ENCODE measurements at places on chromosomes 3 and 15.

- no peak for DNase-seq
These were observed 2.3 kb upstream of the TYRO3 start for GRCh38 chr15:41556677-41557076.

DNA sequence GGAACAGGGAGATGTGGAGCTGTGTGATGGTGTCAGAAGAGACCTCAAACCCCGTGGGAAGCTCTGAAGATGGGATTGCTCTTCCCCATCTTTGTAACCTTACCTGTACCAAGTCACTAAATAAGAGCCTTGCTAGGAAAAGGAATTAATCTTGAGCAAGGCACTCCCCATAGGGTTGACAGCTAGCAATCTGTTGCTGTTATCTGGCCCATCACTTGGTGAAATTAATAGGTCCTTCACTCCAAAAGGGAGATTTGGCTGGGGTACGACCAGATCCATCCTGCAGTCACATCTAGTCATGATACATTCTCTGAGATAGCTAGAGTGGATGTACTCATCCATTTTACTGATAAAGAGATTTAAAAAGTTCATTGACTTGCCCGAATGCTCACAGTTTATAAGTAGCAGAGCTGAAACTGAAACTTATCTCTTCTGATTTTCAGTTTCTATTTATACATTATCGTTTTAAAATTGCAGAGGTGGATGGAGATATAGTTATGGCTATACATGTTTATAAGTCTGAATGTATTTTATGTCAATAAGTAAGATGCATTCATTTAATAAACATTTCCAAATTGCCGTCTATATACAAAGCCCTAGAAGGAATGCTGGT lies 299.1 kb upstream of the MCTP2 start:
- no peak for DNase-seq

DNA sequence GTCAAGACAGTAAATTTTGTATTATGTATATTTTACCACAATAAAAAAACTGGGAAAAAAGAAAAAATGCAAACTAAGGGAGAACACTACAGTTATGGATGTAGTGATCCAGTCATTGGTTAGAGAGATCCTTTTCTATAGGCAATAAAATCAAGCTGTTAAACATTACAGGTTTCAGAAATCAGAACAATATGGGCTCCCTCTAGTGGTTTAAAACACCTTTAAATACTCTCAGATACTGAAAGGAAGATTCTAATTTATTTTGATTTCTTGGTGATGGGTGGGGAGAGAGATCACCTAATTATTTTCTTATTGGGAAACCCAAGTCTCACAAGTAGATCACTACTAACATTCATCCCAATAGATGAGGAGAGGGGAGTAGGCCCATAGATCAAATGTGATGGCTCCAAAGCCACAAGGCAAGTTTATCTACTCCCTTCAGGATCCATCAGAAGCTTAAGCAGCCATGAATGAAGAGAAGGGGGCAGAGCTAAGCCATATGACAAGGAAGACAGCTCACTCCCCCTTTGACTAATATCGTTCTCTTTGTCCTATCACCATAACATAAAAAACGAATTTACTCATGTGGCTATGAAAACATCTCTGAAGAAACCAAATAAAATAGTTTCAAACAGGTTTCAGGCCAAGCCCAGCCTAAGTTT lies 118.6 kb downstream of the ANO10 start:
- DNase-seq = no peak

DNA sequence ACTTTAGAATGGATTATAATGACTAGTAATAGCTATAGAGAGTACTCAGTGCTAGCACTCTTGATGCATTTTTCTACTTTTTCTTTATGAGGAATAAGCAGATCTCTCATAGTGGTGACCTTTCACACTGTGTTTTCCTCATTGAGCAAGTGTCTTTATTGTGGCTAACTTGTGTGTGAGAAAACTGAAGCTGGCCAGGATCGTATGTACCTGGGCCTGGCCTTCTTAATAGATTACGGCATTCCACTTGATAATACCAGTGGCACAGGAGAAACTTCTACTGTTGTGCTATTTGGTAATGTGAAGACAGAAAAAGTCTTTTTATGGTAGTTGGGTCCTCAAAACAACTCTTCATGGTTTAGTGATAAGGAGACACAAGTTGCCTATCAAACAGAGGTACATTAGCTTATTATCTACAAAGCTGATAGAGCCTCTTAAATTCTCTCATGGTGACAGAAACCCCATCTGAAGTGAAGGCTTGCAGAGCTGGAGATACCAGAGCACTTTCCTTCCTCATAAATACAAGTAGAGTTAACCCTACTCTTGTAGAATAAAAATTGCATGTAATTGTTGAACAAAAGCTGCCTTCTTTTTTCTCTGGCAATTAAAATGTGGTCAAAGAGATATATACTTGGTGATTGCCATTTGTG lies 64.6 kb downstream of the LYSMD4 start:
- DNase-seq = no peak

- DNase-seq = no peak
These were observed 75.8 kb upstream of the GATA2 start for GRCh38 chr3:128568602-128569490.

DNA sequence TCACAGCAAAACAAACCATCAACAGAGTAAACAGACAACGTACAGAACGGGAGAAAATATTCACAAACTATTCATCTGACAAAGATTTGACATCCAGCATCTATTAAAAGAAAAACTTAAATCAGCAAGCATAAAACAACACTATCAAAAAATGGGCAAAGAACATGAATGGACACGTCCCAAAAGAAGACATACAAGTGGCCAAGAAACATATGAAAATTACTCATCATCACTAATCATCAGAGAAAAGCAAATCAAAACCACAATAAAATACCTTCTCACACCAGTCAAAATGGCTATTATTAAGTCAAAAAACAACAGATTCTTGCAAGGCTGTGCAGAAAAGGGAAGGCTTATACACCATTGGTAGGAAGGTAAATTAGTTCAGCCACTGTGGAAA lies 13.7 kb upstream of the SERPINI2 start:
- no peak for DNase-seq

DNA sequence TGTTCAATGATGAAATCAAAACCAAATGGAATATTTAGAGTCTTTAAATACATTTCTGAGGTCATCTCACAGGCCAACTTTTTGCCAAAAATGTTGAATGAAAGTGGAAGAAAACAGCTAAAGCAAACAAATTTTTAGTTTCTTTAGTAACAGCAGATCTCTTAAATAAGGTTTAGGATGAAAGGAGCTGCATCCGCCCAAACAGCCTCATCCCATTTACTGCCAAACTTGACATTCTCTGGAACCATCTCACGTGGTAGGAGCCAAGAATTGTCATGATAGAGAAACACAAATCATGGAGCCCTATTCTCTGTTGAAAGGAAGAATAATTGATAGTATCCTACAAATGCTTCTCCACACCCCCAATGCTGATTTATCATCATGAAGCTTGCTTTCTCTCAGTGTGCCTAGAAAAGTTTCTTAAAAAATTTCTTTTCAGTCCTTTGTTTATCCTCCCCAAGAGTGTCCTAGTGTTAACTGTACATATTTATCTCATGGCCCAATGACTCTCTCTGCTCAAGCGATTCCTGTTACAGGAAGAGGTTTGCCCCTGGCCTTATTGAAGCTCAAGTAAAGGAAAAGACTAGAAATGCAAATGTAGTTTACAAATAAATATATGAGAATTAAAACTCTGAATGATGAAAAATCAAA lies 23.4 kb downstream of the SLC9A9 start:
- DNase-seq = no peak

DNA sequence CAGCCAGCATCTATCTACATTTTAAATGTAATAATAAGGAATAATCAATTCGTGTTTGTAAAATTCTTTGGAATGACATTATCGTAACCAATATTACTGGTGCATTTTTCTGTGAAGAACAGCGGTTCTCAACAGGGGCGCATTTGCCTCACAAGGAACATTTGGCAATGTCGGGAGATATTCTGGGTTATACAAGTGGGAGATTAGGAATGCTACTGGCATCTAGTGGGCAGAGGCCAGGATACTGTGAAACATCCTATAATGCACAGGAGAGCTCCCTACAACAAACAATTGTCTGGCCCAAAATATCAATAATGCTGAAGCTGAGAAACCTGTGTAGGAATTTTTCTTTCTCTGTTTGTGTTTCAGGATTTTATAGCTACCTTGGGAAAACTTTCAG lies 25.0 kb downstream of the ACP3 start:
- DNase-seq = no peak

DNA sequence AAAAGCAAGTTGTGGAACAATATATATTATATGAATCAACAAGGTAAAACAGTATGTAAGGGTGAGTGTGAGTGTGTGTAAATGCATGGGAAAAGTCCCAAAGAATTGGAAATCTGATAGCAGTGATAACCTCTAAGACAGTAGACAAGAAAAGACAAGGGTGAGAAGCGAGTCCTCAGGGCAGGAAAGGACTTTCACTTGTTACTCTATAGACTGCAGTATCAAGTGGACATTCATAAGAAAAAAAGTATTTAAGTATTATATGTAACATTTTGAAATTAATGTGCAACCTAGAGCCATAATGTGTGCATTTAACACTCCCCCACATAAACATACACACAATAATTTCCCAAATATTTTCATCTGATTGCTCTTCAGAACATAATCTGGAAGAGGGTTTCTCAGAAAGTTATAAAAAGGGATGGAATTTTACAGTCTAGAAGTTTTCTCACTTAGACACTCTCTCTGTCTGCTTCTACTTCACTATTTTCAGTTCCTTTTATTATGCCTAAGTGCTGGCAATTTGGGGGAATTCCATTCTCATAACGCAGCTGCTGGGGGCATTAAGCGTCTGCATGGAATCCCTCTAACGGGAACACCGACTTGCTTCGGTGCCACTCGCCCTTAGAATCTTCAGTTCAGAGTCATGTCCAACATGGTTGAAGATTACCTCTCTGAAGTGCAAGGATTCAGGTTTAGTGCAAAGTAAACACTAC lies 50.0 kb upstream of the CDIN1 start:
- DNase-seq = no peak

- DNase-seq = no peak
These were observed 50.3 kb downstream of the ABTB1 start for GRCh38 chr3:127723011-127723567.

- no peak for DNase-seq
These were observed 674.2 kb downstream of the TBL1XR1 start for GRCh38 chr3:176523114-176523513.

DNA sequence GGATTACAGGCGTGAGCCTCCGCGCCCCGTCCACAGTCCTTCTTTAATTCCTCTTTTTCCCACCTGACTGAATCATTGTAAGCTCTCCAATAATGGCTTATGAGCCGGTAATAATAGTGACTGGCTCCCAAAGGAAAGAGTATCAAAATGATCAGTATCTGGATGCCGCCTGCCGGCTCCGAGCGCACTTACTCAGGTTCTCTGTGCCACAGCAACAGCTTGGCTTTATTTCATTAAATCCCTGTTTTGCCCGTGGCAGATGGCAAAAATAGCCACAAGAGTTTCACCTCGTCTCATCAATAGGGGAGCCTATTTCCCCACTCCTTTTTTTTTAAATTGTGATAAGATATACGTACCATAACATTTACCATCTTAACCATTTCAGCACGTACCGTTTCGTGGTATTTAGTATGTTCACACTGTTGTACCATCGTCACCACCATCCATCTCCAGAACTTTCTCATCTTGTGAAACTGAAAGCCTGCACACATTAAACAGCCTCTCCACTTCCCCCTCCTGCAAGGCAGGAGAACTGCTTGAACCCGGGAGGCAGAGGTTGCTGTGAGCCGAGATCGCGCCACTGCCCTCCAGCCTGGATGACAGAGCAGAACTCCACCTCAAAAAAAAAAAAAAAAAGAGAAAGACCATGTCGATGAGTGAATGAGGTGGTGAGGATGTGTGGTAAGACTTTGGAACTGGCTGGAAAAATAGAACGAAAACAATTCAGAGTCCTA lies 80.7 kb upstream of the DLG1 start:
- DNase-seq = no peak

DNA sequence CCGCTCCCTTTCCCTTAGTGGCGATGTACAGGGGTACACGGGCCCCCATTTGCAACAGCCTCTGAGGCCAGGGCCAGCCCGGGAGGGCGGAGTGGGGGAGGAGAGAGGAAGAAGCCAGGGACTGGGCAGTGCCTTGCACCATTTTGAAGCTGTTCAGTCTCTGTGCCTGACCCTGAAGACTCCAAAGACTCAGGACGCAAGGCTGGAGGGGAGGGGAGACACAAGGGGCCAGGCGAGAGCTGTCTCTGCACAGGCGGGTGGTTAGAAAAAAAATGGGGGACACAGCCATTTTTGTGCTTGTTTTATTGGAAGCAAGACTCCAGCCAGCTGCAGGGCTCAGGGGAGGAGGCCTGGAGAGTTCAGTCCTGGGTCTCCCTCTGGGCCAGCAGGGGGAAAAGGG lies 1.6 kb downstream of the RPP25 start:
- no peak for DNase-seq

DNA sequence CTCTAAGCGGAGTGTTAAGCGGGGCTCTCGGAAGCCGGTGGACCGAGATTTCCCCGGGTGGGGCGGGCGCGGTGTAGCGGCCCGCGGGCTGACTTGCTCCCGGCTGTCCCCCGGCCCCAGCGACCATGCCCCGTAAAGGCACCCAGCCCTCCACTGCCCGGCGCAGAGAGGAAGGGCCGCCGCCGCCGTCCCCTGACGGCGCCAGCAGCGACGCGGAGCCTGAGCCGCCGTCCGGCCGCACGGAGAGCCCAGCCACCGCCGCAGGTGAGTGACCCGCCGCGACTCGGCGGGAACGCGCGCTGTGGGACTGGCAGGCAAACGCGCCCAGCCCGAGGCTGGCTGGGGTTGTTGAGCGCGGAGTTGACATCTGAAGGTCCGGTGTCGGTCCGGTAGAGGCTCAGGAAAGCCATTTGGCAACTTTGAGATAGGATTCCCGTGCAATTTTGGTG lies 1.3 kb downstream of the SMC4 start:
- DNase-seq = peak; percentile 0

DNA sequence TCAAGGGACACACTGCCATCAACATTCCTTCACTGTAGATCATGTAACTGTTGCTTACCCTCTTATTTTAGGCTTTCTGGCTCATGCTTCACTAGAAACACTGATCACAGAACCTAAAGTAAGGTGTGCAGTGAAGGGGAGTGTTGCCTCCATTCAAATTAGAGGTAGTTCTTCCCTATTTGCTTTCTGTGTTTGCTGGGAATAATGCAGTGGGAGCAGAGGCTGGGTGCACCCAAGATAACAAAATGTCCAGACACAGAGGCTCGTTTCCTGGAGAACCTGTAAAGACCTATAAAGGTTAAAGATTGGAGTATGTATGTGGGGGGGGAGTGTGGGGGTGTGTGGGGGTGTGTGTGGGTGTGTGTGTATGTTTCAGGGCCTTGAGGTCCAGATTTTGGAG lies 2.1 kb upstream of the CLDN18 start:
- DNase-seq = no peak

GRCh38 chr3:9730657-9731205 lies 804 bp upstream of the BRPF1 start:
- DNase-seq = no peak

DNA sequence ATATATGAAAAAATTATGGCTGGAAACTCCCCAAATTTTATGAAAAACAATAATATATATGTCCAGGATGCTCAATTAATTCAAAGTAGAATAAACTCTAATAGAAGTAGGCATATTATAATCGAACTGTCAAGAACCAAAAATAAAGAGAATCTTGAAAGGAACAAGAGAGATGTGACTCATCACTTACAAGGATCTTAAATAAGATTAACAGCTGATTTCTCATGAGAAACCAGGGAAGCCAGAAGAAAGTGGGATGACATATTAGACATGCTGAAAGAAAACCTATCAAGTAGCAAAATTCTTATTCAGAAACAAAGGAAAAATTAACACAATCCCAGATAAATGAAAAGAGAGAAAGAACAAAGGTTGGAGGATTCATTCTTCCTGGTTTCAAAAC lies 66.8 kb downstream of the FAIM start:
- DNase-seq = no peak

- no peak for DNase-seq
These were observed 148.7 kb downstream of the RORA start for GRCh38 chr15:61080221-61081026.

All from activated naive CD4-positive, alpha-beta T cell (primary cell).